ENCODE measurements at places on chromosomes 2 and 18.

GRCh38 chr2:237290261-237290660, 123.7 kb downstream of the COL6A3 start:
- no peak for DNase-seq

DNA sequence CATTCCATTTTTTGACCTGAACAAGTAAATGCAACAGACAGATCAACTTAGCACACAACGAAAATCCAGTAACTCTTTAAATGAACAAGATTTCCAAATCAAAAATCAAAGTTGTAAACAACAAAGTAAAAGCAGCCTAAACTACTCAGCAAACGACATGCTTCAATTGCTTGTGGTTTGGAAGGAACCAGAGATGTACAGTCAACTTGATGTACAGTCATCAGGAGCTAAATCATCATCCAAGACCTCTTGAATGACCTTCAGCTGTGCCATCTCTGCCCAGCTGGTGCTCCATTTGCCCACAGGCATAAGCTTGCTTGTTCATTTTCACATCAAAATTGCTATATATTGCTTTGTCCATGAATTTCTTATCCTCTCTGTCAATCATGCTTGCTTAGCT, 109.8 kb downstream of the UPP2 start:
- DNase-seq = no peak

DNA sequence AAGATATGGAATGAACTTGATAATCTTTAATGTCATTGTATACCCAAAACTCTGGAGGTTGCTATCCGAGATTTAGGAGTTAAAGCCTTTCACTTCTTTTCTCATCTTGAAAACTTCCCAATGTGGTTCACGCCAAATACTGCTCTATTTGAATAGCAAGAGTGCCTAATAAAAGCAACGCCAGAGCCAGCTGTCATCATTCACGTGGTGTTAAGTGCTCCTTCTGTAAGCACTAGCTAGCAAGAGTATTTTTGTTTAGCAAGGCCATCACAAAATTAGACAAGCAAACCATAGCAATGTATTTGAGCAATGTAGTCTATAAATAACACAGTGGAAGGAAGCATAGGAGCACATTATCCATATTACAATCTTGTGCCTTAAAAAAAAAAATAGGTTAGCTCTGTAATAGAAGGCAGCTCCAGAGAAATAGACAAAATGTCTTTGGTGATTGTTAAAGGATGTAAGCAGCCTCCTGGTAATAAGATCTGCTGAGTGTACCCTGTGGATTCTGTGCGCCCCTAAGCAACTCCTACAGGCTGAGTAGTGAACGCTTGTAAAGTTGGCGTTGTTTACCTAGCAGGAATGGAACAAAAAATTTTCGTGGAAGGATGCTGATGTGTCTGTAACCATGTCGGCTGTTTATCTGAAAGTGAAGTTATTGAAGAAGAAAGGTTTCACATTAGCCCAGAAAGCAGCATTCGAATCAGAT, 518.0 kb downstream of the CNTNAP5 start:
- DNase-seq = no peak

DNA sequence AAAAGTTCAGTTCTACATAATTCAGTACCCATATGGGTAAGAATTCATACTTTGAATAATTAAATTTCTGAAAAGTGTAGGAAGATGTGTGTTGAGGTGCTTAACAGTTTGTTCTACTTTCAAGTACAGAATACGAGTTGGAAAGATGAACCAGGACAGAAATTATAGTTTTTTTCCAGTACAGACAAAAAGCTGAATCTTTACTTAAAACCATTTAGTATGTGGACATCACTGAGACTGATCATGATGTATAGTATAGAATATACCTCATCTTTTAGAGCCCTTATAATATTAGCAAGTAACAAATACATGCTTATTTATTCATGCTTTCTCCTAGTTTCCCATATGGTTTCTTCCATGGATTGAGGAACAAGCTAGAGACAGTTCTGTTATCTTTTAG, 10.0 kb downstream of the DDX1 start:
- DNase-seq = no peak

DNA sequence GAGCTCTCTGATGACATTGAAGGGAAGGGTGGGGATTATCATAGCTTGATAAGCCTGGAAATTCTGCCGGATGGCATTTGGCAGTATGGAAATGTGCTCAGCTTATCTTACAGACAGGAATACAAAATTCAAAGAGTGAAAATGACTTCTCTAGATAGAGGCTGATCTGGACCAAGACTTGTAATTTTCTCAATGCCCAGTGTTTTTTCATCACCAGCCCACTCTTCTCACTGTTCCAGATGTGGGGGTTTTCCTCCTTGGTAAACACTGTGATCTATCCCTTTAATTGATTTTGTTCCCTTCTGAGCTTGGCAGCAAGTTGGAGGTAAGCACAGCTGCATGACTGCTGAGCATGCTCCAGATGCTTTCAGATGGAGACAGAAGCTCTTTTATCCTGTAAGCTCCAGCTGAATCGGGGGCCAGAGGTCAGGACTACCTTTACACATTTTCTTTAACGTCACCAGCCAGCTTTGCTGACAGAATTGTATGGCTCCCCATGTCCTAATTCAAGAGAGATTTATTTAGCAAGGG, 287.4 kb upstream of the TCF4 start:
- DNase-seq = no peak

- DNase-seq = no peak
These were observed 30.6 kb downstream of the SCN3A start for GRCh38 chr2:165173215-165173614.

- DNase-seq = no peak
These were observed 145.1 kb downstream of the GFPT1 start for GRCh38 chr2:69241664-69242514.

DNA sequence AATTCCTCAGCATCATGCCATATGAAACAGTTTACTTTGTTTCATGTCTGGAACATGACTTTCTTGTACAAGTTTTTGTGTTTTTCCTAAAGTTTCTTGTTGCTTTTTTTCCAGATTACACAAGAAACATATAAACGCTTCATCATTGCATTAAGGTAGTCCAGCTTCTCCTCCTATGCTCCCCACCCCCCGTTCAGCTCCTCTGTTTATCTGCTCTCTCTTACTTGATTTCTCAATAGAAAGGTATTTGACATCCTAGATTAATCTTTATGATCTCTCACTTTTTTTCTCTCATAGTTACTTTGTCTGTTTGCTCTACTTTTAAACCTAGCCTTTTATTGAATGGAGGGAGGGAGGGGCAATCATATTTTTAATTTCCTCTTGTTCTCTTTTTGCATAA, 25.4 kb downstream of the SLC40A1 start:
- no peak for DNase-seq

DNA sequence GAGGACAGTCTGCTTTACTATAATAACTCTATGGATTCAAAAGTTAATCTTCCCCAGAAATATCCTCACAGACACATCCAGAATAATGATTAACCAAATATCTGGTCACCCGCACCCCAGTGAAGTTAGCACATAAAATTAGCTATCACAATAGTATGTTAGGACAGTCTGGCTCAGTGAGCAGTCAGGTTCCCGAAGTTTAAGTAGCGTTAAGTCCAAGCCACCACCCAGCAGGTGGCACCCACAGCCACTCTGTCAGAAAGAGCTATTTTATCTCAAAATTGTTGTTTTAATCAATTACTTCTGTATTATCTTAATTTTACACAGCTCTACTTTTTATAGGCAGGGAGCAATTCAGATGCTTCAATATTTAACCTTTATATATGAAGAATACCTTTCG, 537.5 kb downstream of the MBD2 start:
- no peak for DNase-seq

DNA sequence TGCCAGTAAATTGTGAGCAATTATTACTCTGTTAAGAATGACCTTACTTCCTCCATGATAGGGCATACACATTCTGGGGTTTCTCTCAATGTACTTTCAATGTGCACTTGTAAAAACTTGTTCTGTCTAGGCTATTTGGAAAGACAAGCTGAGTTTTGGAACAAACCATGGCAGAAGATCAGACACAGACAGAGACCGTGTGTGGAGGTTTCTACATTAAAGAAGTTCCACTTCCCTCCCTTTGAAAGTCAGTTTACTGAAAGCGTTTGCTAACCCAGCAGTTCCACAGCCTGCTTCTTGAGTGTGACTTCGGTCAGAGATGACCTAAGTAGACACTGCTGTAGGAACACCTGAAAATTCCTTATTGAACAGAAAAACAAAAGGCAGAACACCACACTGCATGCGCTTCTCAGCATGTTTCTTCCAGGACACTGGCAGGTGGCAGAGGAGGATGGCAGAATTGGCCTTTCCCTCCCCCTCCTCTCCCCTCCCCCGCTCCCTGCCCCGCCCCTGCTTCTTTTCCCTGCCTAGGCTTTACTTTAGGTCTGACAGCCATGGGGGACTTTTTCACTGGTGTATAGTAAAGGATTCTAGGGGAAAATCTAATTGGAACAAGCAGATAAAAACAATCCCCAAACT, 109.8 kb downstream of the NOL10 start:
- DNase-seq = no peak

DNA sequence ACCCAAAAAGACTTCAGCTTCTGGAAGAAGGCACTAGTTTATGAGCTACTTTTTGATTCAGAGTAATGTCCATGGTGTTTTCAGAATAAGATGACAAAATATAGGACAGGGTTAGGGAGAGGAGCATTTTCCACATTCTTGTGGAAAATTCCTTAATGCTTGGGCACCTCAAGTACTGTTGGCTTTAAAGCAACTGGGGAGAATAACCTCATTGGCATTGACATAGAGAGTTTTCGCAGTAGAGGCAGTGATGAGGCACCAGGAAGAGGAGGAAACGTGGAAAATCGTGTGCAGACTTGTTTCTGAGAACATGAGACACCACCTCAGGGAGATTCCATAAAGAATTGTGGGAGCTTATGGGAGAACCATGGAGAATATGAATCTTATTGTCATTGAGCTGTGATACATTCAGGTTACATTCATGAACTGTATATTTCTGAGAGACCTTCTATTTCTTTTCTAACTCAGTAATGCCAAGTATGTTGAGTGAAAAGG, 929.0 kb upstream of the NRXN1 start:
- DNase-seq = no peak

DNA sequence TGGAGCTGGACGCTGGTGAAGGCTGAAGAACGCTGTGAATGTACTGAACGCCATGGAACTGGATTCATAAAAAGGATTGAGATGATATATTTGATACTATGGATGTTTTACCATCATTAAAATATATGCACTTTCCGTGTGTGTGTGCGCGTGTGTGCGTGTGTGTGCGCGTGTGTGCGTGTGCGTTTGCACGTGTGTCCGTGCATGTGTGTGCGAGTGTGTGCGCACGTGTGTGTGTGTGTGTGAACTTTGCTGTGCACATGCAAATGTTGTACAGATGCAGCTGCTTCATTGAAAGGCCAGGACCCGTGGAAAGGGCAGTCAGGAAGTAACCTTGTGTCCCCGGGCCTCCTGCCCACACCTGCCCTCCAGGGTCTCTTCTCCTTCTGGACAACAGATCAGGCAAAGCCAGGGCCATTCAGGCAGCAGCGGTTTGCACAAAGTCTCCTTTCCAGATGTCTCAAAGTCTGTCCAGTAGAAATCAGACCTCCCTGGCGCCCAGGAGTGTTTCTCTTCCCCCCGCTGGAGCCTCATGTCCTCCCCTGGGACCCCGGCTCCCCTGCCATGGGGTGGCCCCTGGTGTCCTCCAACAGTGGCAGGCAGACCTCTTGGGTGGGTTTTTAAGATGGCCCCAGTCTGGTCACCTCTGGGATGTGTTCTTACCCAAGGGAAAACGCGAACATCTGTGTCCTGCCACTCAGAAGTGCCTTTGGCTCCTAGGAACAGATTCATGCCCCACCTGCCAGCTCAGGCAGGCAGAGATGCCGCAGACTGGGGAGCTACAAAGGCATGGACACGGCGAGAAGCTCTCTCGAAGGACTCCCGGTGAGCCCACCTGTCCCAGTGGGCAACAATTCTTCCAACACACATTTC, 86.1 kb upstream of the GPC1 start:
- DNase-seq = no peak

DNA sequence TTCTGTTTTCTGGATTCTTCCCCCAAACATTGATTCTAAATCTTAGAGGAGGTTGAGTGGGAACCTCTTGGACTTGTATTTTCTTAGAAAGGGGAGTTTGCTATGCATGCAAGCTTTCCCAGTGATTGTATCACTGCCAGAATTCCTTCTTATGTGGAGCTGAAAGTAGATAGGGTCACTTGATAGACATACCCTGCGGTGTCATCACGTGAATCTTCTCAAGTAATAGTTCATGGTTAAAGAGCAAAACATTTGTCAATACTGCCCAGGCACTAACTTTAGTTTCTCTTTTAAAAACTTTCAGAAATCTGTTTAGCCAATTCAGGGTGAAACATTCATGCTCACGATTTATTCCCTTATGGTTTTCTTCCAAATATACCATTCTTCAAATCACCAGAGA, 6.4 kb downstream of the PMAIP1 start:
- DNase-seq = no peak

DNA sequence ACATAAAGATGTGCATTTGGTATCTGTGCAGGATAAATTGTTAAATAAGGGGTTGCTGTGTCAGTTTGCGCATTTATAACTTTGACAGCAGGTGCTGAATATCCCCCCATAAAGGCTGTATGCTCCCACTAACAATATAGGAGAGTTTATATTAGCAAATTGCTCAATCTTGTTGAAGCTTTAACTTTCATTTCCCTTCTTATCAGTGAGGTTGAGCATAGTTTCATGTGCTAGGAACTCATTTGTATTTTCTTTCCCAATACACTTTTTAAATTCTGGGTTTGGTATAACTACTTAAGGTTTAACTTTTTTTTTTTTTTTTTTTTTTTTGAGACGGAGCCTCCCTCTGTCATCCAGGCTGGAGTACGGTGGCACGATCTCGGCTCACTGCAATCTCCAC, 89.0 kb downstream of the FAM117B start:
- DNase-seq = no peak

DNA sequence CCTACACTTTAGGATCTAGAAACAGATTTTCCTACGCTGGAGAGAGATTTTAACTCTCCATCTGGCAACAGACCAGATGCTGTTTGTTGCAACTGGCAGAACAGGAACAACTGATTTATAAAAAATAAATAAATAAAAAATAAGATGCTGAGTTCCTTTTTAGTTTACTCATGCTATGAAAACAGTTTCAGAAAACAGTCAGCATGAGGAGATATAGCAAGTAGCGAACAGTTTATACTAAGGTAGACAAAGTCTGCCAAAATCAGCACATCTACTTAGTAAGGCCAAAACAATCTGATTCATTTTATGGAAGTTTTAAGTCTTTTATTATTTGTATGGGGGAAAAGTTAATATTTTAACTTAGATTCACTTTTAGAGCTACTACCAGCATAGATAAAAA, 974.0 kb upstream of the CNTNAP5 start:
- DNase-seq = no peak

- DNase-seq = no peak
These were observed 8.3 kb upstream of the ASB1 start for GRCh38 chr2:238418196-238418998.

- DNase-seq = no peak
These were observed 161.2 kb downstream of the CD226 start for GRCh38 chr18:69786427-69786826.

DNA sequence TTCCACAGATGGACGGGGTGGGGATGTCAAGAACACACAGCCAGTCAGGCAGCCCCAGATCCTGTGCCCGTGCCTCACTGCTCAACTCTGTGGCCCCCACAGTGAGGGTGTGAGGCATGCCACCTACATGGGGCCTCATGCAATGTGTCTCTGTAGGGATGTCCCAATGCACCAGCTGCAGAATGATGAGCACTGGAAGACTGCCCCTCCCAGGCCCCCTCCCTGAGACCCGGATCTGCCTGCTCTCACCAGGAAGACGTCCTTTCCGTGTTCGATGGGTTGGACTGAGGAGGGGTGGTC, 124.2 kb downstream of the TWIST2 start:
- no peak for DNase-seq

GRCh38 chr2:226583715-226584114, 215.9 kb downstream of the IRS1 start:
- DNase-seq = no peak
